ENCODE measurements at places on chromosomes 2 and 18. TPM values are rescaled to one million over a fixed set of nuclear protein-coding genes. Genes with fewer than 3 reads are reported as not detected.

GRCh38 chr2:32235315-32235714 is 29.4 kb downstream of the NLRC4 start:
- DNase-seq = no peak

Gene INHBB
- 6.1 TPM for total RNA-seq

Gene SH3RF3
- total RNA-seq = 3.5 TPM

- DNase-seq = no peak
Observed at GRCh38 chr2:81576713-81577112, 1272.2 kb upstream of the LRRTM1 start.

DNA sequence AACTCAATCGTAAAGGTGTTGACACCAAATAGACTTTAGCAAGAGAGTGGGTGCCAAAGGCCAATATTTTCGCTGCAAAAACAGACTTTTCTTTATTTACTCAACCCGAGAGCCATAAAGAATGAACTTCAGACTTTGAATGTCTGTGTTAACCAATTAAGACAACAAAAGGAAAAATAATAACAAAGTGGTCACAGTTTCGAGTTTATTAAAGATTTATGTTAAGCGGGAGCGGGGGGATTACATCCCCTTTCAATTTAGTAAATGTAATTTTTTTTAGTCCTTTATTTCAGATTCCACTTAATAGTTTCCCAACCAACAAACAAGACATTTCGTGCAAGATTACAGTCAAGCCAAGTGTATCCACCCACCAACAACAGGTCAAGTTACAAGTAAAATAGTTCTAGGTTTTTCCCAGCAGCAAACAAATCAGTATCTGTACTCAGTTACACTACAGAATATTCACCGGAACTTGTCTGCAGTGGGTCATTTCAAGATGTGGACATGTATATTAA is 9.0 kb downstream of the CDH2 start:
- no peak for DNase-seq

Data from cerebellum (tissue), 4 donors.